ENCODE measurements at places on chromosomes 1 and 21.

DNA sequence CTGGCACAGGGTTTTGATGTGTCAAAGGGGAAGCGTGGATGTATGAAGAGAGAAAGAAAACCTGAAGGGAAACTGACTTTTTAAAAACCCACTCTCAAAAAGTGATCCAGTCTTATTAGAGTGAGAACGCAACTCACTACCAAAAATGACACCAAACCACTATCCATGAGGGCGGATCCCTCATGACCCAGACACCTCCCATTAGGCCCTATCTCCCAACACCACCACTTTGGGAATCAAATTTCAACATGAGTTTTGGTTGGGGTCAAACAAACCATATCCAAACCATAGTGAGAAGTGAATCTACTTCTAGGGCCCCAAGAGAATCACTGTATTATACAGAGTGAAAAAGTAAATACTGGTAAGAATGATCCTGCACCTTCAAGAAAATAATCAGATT, 53.5 kb downstream of the FNBP1L start:
- DNase-seq: no peak

- DNase-seq: no peak
Measured at GRCh38 chr1:112686417-112686816, 12.0 kb downstream of the MOV10 start.

GRCh38 chr1:66696771-66697170, 55.5 kb upstream of the DYNLT5 start:
- DNase-seq: no peak

DNA sequence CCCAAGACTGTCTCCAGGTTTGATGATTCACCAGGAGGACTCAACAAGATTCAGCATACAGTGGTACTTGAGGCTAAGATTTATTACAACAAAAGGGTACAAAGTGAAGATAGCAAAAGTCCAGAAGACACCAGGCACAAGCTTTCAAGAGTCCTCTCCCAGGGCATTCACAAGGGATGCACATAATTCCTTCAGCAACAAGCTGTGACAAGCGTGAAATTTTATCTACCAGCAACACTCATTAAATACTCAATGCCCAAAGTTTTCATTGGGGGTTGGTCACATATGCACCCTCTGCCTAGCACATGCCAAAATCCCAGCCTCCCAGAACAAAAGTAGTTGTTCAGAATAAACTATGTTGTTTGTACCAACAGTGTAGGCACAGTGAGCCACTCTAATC, 62.3 kb downstream of the PRKACB start:
- DNase-seq: no peak

DNA sequence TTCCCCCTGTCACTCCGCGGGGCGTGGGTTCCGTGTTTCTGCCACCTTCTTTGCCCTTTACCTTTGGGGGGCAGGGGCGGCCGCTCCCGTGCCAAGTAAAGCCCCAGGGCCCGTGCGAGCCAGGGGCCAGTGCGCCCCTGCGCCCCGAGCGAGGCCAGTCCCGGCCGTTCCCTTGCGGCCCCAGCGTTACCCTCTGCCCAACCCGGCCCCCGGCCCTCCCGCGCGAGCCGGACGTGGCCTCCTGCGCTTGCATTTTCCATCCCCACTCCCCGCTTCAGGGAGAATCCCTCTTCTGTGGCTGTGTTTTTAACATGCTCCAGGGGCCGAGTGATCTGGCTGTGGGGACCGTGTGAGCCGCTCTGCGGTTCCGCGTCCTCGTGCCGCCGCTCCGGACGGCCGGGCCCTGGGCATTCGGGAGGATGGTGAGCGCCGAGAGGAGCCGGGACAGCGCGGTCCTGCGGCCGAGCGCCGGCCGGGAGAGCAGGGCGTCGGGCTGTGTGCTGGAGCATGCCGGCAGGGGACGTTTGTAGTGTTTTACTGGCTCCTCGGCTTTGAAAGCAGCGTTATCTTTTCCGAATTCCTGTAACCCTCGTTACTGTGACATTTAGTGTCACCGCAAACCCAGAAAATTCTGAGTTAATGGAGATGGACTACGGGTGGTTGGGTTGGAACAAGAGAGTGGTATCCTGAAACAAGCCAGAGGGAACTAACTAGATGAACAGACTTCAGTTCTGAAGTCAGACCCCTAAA, 1.0 kb downstream of the GALNT2 start:
- DNase-seq: peak; percentile 39

DNA sequence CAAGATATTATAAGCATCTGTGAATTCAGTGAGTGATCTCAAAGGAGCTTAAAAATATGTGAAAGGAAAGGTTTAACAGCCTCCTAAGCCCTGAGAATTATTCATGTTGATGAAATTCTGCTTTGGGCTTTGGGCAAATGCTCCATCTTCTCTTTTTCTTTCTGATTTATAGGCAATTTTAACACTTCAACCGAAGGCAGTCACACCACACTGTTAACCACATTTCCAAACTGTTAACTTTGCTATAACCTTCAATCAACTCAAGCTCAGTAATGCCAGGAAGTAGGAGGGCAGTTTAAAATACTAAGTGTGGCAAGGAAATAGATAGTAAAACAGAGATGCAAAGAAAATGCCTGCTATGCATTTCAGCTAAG, 54.4 kb upstream of the NEK7 start:
- no peak for DNase-seq

DNA sequence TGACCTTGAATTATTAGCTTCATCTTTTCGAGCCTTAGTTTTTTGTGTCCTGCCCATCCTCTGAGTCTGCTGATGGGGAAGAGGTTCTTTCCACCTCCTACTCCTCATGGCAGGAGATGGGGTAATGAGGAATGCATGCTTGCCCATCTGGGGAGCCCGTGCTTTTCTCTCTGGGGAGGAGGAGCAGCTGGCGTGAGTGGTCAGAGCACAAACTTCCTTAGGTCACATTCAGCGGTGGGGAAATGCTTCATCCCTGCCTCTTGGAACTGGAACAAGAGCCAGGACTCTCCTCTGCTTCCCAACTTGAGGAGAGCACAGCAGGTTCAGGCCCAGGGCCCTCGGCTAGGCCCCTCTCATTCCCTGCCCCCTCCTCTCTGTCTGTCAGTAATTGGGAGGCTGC, 155.0 kb downstream of the PCNX2 start:
- no peak for DNase-seq

- DNase-seq: no peak
Measured at GRCh38 chr1:30605441-30605920, 117.9 kb downstream of the MATN1 start.

GRCh38 chr1:153688276-153688675, 9.8 kb downstream of the NPR1 start:
- DNase-seq: no peak

GRCh38 chr21:42760361-42760950, 107.0 kb downstream of the PDE9A start:
- DNase-seq: no peak

DNA sequence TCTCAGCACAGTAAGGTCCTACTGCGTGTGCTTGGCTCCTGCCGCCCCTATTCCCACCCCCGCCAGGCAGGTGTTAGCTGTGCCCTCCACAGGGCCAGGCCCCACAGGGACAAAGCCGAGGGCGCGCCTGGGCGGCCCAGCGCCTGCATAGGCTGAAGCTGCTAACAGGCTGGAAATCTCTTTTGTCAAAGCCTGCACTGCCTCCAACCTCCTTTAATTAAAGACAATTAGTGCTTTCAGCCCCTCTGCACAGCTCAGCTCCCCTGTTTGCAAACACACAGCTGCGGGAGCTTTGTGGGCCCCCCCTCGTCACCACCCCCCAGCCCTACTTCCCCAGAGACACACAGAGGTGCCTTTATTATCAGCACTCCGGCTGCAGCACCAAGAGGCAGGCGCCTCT, 95.9 kb downstream of the EPHB2 start:
- no peak for DNase-seq

- peak; percentile 58 for DNase-seq
Measured at GRCh38 chr1:115714572-115715141, 53.9 kb downstream of the CASQ2 start.

GRCh38 chr1:31756578-31756977, 7.6 kb downstream of the ADGRB2 start:
- DNase-seq: no peak

DNA sequence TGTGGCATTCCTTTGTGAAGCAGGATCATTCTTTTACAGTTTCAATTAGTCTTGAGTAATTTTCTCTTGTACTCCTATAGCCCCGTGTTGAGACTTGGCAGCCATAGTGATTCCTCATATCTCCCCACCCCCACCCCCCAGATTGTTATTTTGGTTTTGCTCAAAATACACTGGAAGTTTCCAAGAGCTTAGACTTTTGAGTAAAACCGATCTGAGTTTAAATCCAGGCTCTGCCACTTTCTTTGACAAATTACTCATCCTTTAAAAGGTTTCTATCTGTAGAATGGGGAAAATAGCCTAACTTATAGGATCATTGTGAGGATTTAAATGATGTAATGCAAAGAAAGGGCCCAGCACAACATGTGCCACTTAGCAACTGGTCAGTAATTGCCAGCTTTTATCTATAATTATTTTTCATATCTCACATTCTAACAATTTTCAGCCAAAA, 53.1 kb upstream of the RC3H1 start:
- no peak for DNase-seq

- DNase-seq: no peak
Measured at GRCh38 chr1:55876276-55877060, 661.3 kb upstream of the USP24 start.

- no peak for DNase-seq
Measured at GRCh38 chr1:41391834-41392527, 30.7 kb downstream of the FOXO6 start.

- no peak for DNase-seq
Measured at GRCh38 chr1:165383067-165383466, 26.6 kb upstream of the LMX1A start.

DNA sequence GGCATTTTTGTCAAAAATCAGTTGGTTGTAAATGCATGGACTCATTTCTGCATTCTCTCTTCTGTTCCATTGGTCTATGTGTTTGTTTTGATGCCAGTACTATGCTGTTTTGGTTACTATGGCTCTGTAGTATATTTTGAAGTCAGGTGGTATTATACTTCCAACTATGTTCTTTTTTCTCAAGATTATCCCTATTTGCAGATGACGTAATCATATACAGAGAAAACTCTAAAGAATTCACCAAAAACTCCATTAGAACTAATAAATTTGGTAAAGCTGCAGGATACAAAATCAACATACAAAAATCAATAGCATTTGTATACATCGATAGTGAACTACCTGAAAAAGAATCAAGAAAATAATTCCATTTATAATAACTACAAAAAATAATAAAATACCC, 253.1 kb upstream of the NEGR1 start:
- DNase-seq: no peak

- DNase-seq: no peak
Measured at GRCh38 chr1:187157552-187157951, 328.8 kb downstream of the PLA2G4A start.

- DNase-seq: peak; percentile 18
Measured at GRCh38 chr1:40612345-40612831, 53.1 kb downstream of the RIMS3 start.

GRCh38 chr1:37338658-37339057, 135.7 kb upstream of the ZC3H12A start:
- DNase-seq: no peak

DNA sequence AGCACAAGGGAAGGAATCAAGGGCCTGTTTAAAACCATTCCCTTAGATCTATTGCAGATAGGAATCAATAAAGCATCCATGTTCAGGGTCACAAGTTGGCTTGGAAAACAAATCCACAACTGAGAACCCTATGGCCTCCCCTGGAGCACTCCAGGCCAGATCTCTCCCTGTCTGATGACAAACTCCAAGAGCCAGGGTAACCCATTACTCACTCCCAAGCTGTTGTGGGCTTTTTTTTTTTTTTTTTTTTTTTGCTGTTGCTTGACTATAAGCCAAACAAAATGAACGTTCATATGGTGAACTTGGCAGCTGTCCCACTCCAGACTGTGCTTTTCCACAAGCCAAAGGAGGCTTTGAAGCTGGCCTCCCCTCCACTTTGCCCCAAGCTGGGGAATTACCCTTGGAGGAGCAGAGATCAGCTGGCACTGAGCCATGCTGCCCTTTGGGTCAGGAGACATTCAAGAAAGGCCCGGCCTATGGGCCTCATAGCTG, 35.7 kb upstream of the VAV3 start:
- DNase-seq: peak; percentile 75

DNA sequence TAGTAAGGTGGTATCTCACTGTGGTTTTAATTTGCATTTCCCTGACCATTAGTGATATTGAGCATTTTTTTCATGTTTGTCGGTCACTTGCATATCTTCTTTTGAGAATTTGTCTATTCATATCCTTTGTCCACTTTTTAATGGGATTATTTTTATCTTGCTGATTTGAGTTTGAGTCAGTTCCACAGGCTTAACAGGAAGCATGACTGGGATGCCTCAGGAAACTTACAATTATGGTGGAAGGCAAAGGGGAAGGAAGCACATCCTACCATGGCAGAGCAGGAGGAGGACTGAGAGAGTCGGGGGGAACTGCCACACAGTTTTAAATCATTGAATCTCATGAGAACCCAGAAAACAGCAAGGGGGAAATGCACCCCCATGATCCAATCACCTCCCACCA, 51.1 kb downstream of the ODF2L start:
- no peak for DNase-seq

GRCh38 chr1:178870944-178871343, at the start of gene ANGPTL1:
Gene ANGPTL1 (minus strand): TSS chr1:178871077. CDS start chr1:178865776, 5,301 bp downstream.
- DNase-seq: peak; percentile 73

Data from right lung (tissue), 10 donors.